ENCODE measurements at places on chromosomes 12 and 14.
A peak's percentile ranks its signal among the peaks of the same experiment; 100 is the strongest.

DNA sequence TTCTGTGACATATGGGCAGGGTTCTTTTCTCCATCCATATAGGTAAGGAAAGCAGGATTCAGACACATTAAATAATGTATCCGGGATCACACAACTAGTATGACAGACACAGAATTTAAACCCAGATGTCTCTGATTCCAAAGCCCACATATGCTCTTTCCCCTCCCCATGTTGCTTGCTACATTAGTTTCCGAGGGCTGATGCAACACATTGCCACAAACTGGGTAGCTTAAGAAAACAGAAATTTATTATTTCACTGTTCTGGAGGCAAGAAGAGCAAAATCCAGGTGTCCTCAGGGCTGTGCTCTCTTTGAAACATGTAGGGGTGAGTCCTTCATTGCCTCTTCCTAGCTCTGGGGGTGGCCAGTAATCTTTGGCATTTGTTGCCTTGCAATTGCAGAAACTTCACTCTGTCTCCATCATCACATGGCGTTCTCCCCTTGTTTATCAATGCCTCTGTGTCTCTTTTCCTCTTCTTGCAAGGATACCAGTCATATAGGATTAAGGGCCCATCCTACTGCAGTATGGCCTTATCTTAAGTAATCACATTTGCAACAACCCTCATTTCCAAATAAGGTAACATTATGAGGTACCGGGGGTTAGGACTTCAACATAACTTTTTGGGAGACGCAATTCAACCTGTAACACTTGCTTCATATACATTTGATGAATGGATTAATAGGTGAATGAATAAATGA lies 83.0 kb upstream of the CCND2 start:
- DNase-seq, result no peak

GRCh38 chr14:80212023-80212397 lies 706 bp upstream of the DIO2 start:
- DNase-seq, result peak; percentile 83

DNA sequence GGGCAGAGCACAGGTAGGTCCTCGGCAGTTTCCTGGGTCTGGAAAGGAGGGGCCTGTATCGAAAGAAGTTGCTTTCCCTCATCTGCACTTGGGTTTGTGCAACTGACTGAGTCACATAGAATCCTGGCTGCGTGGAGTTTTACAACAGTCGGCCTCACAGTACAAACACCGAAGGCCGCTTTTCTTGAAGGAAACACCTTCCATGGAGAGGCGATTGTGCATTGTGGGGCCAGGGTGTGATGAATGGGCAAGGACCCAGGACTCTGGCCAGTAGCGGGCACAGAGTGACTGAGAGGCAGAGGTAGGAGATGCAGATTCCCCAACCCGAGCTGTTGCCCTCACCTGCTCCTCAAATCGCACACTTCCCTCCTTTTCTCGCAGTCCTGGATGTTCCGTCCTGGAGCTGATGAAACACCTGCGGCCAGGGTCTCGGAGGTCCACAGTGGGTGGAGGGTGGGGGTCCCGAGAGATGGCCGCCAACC lies 7.7 kb downstream of the CCND2 start:
- DNase-seq, result no peak

DNA sequence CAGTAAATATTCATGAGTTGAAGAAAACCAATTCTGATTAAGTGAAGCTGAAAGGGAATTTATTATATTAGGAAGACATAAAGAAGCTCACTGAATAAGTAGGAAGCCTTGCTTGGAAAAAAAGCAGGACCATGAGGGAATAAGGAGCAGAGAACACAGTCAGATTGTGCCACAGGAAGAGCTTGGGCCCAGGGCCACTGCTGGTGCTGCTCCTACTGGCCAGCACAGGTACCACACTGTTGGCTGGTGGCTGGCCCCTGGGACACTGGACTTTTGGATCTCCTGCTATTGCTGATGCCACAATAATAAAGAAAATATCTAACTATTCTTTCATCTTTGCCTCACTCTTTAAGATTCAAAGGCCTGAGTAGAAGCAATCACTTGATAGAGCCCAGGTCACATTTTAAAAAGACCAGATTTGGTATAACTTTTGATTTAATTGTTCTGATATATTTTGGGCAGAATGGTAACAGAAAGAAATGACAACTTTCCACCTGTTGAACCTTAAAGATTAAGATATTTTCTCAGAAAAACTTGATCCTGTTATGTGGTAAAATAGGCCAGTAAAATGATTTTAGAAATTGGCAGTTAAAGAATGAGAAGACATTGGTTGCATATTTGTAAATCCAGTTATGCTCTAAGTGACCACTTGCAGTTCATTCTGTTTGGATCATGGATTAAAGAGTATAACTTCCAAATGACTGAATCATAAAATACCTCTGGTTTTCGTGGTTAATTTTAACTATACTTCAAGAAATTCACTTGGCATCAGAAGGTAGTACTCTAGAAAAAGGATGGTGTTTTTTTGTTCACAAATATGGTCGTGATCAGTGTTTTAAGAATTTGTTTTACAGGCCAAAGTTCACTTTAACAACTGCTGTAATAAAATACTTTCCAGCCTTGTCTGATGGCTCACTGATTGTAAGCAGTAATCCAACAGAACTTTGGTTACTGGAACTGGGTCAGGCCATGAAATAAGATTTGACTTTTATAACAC lies 68.3 kb downstream of the DERA start:
- DNase-seq, result peak; percentile 68

DNA sequence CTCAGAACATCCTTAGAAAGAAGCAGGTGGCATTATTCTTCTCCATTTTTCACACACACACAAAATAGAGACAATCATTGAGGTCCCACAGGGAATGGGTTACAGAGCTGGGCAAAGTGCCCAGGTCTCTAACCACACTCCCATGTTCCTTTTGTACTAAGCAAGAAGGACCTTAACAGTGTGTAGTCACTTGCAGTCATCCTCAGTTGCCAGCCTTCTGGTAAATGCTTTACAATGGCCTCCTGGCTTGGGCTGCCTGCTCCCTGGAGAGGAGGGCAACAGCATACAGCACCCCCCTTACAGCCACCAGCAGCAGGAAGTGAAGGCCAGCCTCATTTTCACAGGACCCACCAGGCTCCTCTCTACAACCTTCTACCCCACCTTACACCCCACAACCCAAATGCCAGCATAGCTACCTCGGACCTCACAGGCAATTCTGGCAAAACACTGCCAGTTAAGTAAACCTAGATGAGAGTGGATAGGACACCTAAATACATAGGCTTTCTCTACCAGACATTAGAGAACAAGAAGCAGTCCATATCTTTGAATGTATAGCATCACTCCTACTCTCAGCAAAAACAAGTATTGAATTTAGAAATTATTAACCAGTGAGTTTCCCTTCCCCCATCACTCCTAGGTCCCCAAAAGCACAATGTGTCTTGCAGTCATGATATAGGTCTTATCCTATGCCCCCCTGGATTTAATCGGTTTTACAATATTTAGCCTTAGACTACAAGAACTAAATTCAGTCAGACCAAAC lies 88.1 kb downstream of the PPP2R5E start:
- DNase-seq, result peak; percentile 31

DNA sequence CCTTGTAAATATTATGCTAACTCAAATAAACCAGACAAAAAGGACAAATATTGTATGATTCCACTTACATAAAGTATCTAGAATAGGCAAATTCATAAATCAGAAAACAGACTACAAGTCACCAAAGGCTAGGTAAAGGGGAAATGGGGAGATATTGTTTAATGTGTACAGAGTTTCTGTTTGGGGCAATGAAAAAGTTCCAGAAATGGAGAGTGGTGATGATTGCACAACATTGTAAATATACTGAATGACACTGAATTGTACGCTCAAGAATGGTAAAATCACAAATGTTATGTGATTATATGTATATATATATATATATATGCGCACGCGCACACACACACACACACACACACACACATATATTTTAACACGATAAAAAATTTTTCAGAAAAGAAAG lies 182.5 kb downstream of the SLC2A13 start:
- DNase-seq, result no peak

DNA sequence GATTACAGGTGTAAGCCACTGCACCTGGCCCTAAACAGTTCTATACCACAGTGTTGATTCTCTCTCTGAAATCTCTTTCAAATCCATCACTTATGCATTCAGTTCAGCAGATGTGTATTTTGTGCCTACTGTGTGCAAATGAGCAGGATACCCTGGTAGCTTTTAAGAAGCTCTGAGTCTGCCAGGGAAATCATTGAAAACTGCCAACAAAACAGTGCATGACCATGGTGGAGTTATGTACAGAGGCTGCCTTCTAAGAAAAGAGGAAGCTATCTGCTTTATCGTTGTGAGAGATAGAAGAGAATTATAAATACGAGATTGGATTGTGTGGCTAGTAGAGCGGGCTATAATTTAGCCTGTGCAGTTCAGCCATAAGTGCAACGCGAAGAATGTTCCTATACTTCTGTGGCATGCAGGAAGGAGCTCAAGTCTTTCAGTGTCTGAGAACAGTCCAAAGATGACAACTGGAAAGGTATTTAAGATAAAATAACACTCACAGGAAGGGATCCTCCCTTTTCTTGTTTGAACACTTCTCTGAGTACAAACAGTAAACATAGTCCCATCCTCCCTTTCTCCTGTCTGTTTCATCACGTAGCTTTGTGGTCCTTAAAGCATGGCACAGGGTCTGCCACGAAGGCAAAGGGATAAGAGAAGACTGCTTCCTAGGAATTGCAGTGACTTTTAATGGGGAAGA lies 4.3 kb downstream of the DIP2B start:
- DNase-seq, result no peak

Data from fibroblast of villous mesenchyme (primary cell).